ENCODE measurements at places on chromosomes 12 and 14.

GRCh38 chr14:91405241-91405721 is 12.3 kb downstream of the CCDC88C start:
- DNase-seq = no peak

GRCh38 chr14:95402176-95402575 is 82.5 kb upstream of the CLMN start:
- no peak for DNase-seq

GRCh38 chr12:24688601-24689000 is 260.3 kb downstream of the BCAT1 start:
- DNase-seq = no peak

GRCh38 chr14:43792980-43793379 is 714.1 kb downstream of the FSCB start:
- DNase-seq = no peak

- DNase-seq = no peak
Observed at GRCh38 chr12:41992022-41992421, 152.7 kb downstream of the GXYLT1 start.

DNA sequence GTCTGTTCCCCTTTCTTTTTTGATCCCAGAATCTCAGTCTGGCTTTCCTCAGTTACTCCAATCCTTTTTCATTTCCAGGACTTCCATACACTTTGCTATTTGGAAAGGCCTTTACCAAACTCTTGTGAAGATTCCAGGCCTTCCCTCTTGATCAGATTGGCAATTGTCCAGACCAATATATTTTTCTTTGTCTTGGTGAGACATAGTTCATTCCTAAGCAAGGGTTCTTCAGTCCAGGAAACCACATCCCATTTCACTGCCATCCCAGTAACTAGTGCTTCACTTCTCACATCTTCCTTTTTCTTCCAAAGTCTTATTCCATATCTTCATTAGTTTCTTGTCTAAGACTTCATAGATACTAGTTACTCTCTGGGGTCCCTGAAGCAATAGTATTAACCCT is 2.1 kb upstream of the PTPRQ start:
- no peak for DNase-seq
